Right lobe of liver (tissue), 6 donors: ENCODE measurements at places on chromosomes 5 and 9.
A peak's percentile ranks its signal among the peaks of the same experiment; 100 is the strongest.

- H3K4me1 ChIP-seq, result no peaks in the 10 kb centered on the region
- H3K36me3 ChIP-seq, result no peaks in the 10 kb centered on the region
- H3K27me3 ChIP-seq, result no peaks in the 10 kb centered on the region
- H3K27ac ChIP-seq, result no peak overlapping the region
Measured at GRCh38 chr9:90706230-90706629, 63.6 kb upstream of the DIRAS2 start.

DNA sequence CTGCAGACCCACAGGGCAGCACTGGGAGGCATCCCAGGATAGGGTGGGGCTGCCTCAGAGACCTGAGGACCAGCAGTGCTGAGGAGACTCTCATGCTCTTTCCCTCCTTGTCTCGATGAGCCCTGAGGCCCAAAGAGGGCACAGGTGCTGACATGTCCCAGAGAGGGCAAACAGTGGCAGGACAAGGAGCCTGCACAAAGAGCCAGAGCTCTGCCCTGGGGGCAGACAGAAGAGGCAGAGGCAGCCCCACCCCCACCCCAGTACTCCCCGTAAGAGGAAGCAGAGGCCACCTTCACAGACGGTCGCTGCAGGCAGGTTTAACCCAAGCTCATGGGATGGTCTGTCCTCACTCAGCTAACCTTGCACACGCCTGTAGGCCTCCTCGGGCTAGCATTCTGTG lies 29.4 kb upstream of the TTLL11 start:
- no peaks in the 10 kb centered on the region for H3K36me3 ChIP-seq
- no peaks in the 10 kb centered on the region for H3K27me3 ChIP-seq
- peaks cover 4% of the 10 kb centered on the region for H3K4me1 ChIP-seq
- no peak overlapping the region for H3K4me3 ChIP-seq

- DNase-seq, result no peak
- no peaks in the 10 kb centered on the region for H3K4me1 ChIP-seq
- no peak overlapping the region for H3K4me3 ChIP-seq
- H3K27ac ChIP-seq, result no peak overlapping the region
- no peaks in the 10 kb centered on the region for H3K36me3 ChIP-seq
Measured at GRCh38 chr5:115284021-115284420, 12.4 kb downstream of the CCDC112 start.

GRCh38 chr5:143138839-143139238 lies 264.6 kb downstream of the NR3C1 start:
- DNase-seq, result no peak
- H3K36me3 ChIP-seq, result no peaks in the 10 kb centered on the region
- no peaks in the 10 kb centered on the region for H3K27me3 ChIP-seq

- H3K36me3 ChIP-seq, result no peaks in the 10 kb centered on the region
- no peaks in the 10 kb centered on the region for H3K27me3 ChIP-seq
- H3K27ac ChIP-seq, result no peak overlapping the region
- no peak for DNase-seq
- no peak overlapping the region for H3K4me3 ChIP-seq
- H3K4me1 ChIP-seq, result no peaks in the 10 kb centered on the region
Measured at GRCh38 chr5:160773646-160774410, 78.2 kb downstream of the ATP10B start.

DNA sequence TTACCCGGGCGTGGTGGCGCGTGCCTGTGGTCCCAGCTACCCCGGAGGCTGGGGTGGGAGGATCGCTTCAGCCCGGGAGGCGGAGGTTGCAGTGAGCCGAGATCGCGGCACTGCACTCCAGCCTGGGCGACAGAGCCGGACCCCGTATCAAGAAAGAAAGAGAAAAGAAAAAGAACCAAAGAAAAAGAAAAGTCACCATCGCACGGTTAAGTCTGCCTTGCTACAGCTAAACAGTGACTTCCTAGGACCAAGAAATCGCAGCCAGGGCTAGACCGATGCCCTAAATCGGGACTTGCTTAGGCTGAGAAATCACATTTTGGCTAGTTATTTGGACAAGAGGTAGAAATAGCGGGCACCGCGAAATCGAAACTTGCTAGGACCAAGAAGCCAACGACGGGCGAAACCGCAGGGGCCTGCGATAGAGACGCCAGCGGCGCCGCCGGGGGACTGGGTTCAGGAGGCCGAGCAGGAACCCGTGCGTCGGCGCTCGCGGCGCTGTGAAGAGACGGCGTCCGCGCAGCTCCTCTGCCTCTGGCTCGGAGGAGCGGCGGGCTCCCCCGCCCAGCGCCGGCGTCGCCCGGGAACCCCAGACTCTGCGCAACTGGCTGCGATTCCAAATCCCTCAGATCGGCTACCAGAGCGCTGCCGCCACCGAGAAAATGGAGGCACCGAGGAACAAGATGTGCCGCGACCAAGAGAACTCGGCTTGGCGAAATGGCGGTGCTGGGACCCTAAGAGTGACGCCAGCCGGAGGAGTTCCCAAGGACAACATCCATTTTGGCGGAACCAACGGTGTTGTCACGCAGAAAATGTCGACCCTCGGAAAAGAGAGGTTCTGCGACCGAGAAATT lies 26.1 kb upstream of the ANXA2R start:
- H3K36me3 ChIP-seq, result no peaks in the 10 kb centered on the region
- no peaks in the 10 kb centered on the region for H3K4me1 ChIP-seq
- H3K27me3 ChIP-seq, result no peaks in the 10 kb centered on the region
- peak; percentile 84 for DNase-seq
- peak overlapping the region; percentile 94 for H3K4me3 ChIP-seq

DNA sequence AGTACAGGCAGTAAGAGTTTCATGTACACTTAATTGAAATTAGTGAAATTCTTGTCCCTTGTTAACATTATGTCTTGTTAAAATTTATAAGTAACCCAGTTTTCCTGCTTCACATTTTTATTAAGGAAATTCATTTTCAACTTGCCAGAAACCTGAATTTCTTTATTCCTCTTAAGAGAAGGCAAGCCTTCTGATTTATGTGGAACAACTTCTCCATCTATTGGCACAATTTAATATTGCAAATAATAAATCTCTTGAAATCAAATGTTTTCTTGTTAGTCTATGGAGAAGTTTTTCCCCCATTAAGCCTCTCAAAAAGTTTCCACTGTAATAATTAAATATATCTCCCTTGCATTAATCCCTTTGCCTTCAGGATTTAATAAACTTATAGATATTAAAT lies 33.8 kb upstream of the ACO1 start:
- H3K4me1 ChIP-seq, result no peaks in the 10 kb centered on the region
- H3K27ac ChIP-seq, result no peak overlapping the region
- no peak overlapping the region for H3K4me3 ChIP-seq
- H3K36me3 ChIP-seq, result no peaks in the 10 kb centered on the region

DNA sequence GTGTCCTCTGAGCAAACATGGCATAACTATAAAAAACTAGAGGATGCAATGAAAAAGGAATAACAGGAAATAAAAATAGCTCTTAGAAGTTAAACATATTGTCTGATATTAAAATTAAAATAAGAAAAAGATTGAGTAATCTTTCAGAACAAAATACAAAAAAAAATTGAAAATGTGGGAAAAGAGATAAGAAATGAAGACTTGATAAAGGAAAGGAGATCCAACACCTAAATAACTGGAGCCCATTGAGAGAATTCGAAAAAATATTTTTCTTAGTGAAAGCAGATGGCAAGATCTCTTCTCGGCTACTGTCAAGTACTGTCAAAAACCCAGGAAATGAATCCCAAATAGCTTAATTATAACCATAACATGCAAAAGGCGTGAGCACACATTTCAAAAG lies 24.9 kb downstream of the LIFR start:
- DNase-seq, result no peak
- H3K4me1 ChIP-seq, result no peaks in the 10 kb centered on the region
- H3K27me3 ChIP-seq, result no peaks in the 10 kb centered on the region
- H3K27ac ChIP-seq, result no peak overlapping the region

- no peak overlapping the region for H3K27ac ChIP-seq
- no peaks in the 10 kb centered on the region for H3K27me3 ChIP-seq
- no peaks in the 10 kb centered on the region for H3K4me1 ChIP-seq
- H3K4me3 ChIP-seq, result no peak overlapping the region
Measured at GRCh38 chr5:72012906-72013305, 94.4 kb upstream of the MAP1B start.

- no peak overlapping the region for H3K4me3 ChIP-seq
- no peaks in the 10 kb centered on the region for H3K36me3 ChIP-seq
- H3K27ac ChIP-seq, result no peak overlapping the region
Measured at GRCh38 chr9:29176786-29177185, 1603.5 kb upstream of the C9orf72 start.

DNA sequence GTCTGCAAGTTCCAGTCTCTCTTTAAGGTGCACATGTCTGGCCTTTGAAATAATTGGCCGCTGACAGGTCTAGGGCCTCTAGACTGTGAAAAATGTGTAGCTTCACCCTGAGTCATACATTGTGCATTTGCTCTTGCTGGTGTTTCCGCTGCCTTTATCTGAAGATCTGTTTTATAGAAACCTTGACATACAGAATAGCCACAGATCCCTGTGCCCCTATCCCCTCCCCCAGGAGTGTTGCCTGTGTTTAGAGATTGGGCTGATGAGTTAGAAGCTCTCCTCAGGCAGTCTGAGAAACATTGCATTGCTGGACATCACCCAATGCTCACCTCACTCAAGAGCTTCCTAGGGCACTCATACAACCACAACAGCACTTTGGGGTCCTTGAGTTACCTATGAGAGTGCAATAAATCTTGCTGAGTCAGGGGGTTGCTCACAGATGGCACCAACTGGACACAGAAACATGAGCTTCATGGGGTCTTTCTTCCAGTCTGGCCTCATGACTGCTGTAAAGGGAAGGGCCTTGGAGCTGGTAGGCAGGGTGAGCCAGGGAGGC lies 3.8 kb upstream of the ZNF782 start:
- no peak overlapping the region for H3K4me3 ChIP-seq
- H3K27ac ChIP-seq, result no peak overlapping the region
- DNase-seq, result no peak
- no peaks in the 10 kb centered on the region for H3K27me3 ChIP-seq
- no peaks in the 10 kb centered on the region for H3K36me3 ChIP-seq

GRCh38 chr9:73869264-73869663 lies 627.9 kb upstream of the RORB start:
- no peak for DNase-seq
- no peaks in the 10 kb centered on the region for H3K4me1 ChIP-seq
- no peak overlapping the region for H3K4me3 ChIP-seq
- no peaks in the 10 kb centered on the region for H3K27me3 ChIP-seq
- no peaks in the 10 kb centered on the region for H3K36me3 ChIP-seq
- no peak overlapping the region for H3K27ac ChIP-seq

DNA sequence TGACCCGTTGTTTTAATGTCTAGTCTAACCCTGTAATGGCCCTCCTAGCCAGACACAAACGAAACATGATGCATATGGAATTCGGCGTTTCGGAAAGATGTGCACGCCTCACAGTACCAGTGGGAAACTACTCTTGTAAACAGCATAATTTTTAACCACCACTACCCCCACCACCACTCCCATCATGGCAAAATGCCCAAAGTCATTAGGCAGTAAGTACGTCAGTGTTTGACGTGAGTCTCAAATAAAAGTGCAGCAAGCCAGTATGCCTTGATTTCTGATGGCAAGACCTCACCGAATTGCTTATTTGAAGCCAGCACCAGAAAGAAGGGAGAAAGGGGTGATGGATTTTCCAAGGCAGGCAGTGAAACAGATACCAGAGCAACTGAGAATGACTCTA lies 71.4 kb downstream of the ADRB2 start:
- no peak overlapping the region for H3K27ac ChIP-seq
- no peaks in the 10 kb centered on the region for H3K27me3 ChIP-seq
- H3K36me3 ChIP-seq, result no peaks in the 10 kb centered on the region
- H3K4me3 ChIP-seq, result no peak overlapping the region

DNA sequence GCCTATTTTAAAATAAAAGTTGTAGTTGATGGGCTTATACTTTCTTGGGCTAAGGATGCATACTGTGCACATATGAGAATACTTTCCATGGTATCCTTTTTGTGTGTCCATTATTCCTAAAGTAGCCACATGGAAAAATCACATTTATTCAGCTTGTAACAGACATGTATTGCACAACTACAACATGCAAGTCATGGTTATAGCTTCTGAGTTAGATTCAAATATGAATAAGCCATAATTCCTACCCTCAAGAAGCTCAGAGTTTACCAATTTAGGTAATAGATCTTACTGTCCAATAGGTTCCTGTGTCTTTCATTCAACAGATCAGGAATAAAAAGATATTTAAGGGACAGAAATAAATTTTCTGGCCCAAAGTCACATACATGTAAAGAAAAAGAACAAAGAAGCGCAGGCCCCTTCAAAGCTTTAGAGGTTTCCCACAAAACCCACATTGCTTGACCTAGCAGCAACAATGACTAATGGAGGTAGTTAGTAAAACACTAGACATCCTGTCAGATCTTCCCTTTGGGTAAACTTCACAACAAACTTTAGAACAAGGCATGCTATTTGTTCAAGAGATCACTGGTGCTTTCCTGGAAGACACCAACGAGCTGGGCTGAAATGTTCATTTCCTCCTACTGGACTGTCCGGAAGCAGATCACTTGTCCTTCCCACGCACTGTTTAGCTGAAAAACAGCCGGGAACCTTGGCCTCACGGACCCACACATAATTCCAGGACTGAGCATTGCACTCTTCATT lies 78.4 kb upstream of the ITGA1 start:
- H3K27ac ChIP-seq, result no peak overlapping the region
- H3K27me3 ChIP-seq, result no peaks in the 10 kb centered on the region
- no peak overlapping the region for H3K4me3 ChIP-seq
- no peaks in the 10 kb centered on the region for H3K36me3 ChIP-seq
- peaks cover 12% of the 10 kb centered on the region for H3K4me1 ChIP-seq

GRCh38 chr5:75975496-75975895 lies 107.7 kb upstream of the SV2C start:
- no peak overlapping the region for H3K27ac ChIP-seq
- no peaks in the 10 kb centered on the region for H3K27me3 ChIP-seq
- no peaks in the 10 kb centered on the region for H3K4me1 ChIP-seq

DNA sequence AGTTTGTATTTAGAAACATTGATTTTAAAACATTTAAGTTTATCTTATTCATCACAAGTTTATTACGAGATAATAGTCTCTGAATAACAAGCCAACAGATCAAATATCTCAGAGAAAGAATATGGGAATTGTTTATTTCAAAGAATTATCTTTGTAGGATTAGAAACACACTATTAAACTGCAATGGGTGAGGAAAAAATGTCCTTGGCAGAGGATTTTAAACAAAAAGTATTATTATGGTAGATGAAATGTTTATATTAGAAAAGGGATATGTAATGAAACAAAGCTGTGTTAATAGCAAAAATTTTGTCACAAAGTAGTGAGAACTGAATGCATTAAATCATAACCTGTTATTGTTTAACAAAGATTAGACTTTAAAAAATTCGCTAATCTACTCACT lies 1382.9 kb upstream of the DMAC1 start:
- DNase-seq, result no peak
- H3K27me3 ChIP-seq, result no peaks in the 10 kb centered on the region
- H3K4me3 ChIP-seq, result no peak overlapping the region
- no peaks in the 10 kb centered on the region for H3K36me3 ChIP-seq
- no peaks in the 10 kb centered on the region for H3K4me1 ChIP-seq

DNA sequence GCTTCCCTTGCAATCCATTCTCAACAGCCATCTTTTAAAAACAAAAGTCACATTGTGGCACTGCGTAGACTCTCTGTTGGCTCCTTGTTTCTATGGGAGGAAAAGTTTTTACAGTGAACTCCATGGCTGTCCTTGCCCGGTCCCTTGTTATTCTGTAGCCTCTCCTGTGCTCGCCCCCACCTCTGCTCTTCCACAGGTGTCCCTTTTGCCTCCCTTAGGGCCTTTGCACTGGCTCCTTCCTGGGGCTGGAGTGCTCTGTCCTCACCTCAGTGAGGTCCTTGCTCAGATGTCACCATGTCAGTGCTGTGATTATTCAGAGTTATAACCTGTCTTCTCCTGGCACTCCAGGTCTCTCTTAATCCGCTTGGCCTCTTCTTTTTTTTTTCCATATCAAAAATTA lies 308.8 kb downstream of the DOCK8 start:
- H3K4me1 ChIP-seq, result no peaks in the 10 kb centered on the region
- no peak overlapping the region for H3K4me3 ChIP-seq
- DNase-seq, result no peak
- H3K27me3 ChIP-seq, result peaks cover 4% of the 10 kb centered on the region
- no peaks in the 10 kb centered on the region for H3K36me3 ChIP-seq
- no peak overlapping the region for H3K27ac ChIP-seq
